ENCODE measurements at places on chromosomes 13 and 19.

DNA sequence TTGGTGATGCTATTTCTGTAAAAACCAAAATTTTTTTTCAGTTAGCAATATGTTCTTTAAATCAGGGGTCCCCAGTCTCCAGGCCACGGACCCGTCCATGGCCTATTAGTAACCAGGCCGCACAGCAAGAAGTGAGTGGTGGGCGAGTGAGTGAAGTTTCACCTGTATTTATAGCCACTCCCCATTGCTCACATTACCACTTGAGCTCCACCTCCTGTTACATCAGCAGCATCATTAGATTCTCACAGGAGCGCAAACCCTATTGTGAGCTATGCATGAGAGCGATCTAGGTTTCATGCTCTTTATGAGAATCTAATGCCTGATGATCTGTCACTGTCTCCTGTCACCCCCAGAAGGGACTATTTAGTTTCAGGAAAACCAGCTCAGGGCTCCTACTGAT, 58.9 kb upstream of the SLC7A1 start:
- no peak for DNase-seq

DNA sequence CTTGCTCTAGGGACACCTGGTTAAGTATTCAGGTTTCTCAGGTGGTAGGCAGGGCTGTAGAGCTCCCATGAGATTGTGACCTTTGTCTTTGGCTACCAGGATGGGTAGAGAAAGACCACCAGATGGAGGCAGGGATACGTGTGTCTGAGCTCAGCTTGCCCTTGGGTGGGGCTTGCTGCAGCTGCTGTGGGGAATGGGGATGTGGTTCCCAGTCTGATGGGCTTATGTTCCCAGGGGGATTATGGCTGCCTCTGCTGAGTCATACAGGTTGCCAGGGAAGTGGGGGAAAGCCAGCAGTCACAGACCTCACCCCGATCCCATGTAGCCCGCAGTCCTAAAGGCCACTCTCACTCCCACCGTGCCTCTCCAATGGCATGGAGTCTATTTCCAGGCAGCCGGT, 659.9 kb upstream of the KLF12 start:
- DNase-seq = no peak

- no peak for DNase-seq
Measured at GRCh38 chr13:37473035-37473434, 125.5 kb downstream of the POSTN start.

DNA sequence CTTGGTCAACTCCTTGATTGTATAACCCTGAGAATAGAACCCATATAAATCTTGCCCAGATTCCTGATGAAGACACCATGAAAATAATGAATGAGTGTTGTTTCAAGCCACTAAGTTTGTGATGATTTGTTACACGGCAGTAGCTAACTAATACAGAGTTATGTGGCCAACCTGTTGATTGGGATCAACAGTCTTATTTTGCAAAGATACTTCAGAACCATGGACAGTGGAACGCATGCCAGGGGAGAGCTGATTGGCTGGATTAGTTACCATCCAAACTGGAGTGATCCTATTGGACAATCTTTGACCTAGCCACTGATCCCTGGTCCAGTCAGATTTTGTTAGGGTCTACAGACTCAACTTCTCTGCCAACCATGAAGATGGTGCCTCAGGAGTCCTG, 26.6 kb downstream of the CD70 start:
- peak; percentile 57 for DNase-seq

DNA sequence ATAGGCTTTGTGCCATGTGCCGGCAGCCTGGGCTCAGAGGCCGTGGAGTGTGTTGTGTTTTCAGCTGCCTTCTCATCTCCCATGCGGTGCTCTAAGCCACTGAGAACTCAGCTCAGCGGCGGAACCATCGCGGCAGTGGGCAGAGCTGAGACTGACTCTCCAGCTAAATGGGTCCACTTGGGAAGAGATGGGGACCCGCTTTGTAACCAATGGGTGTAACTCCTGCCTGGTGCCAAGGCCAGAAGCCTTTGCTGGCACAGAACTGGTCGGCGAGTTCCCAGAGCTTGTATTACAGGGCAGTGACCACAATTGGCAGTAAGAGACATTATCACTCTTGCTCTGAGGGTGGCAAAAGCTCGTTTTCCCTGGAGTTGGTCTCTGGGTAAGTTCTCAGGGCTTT, 183.0 kb downstream of the STK24 start:
- DNase-seq = no peak

DNA sequence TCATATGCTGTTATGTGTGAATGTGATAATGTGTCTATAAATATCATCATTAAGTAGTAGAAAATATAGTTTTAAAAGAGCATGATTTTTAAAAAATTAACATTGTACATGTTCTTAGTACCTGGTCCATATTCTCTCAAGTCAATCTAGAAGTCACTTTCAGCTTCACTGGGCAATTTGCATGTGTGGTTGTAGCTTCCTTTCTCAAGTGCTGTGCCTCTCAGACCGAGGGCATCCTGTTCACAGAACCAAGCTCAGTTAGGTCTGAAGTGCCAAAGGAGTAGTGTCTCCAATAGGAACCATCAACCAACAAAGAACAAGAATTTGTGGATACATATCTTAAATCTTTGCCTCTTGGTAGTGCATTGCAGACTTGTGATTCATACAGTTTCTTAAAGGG, 541.8 kb upstream of the SLC10A2 start:
- DNase-seq = no peak

- no peak for DNase-seq
Measured at GRCh38 chr19:8163759-8164158, 14.4 kb upstream of the FBN3 start.

DNA sequence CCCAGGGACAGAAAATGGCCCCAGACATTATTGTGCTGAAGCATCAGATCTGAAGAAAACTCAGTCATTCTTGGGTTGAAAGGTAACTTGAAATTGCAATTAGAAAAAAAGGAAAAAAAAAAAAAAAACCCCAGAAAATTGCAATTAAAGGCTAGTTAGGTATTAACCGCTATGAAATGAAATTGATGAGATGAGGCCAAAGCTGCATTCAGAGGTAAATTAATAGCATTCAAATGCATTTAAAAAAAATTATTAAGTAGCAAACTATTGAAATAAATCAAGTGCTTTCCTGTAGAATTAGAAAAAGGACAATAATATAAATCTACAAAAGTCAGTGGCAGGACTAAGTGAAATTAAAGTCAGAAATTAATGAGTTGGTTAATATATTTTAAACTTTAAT, 6.4 kb downstream of the PGLS start:
- no peak for DNase-seq

All from common myeloid progenitor, CD34-positive (primary cell).